NCI-H774 (cell line): ENCODE measurements at places on chromosomes 6 and 20.

DNA sequence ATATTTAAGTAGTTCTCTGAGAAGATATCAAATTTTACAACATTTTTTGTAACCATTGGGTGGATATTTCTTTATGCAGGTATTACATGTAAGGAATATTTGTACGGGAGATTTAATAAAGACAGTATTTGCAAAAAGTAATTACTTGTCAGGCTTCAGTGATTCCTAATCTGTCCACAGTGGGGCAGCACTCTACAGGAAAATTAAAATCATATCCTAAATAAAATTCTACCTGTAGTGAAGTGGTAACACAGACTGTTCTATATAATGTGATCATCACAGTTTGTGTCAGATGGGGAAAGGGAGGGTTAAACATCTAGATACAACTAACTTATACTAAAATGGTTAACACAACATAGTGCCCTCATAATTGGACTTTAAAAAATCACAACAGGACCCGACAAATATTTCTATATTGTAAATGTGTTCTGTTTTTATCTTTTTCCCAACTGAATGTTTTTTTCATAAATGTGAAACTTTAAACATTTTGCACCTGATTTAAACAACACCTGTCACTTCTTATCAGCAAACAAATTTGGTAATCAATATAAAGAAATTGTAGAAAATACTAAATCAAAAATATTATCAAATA is 145.6 kb upstream of the MANEA start:
- DNase-seq: peak; percentile 56

DNA sequence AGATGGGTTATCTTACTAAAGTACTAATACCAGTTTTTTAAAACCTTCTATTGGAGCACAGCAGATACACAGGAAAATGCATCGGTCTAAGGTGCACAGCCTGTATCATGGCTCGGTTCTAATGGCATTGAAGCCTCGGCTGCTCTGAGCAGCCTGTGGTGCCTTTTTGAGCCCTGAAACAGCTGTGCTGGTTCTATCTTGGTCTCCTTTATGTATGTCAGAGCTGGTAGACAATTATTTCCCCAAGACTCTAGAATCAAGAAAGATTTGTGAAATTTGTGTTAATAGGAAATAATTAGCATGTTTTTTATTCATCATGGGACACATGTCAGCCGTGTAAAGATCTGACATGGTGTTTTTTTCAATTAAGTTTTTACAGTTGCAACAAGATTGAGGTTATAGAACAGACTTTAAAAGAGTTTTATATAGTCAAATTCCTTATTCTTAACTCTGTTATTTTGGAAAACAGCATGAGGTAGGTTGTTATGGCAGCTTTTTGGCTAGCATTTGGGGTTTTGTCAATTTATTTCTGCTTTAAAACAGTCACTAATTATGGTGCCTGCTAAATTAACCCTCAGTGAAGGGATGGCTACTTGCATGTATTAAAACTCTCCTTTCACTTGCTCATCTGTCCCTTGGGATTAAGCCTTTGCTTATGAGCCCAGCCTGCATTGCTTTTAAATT is 40.3 kb upstream of the C20orf144 start:
- DNase-seq: no peak

DNA sequence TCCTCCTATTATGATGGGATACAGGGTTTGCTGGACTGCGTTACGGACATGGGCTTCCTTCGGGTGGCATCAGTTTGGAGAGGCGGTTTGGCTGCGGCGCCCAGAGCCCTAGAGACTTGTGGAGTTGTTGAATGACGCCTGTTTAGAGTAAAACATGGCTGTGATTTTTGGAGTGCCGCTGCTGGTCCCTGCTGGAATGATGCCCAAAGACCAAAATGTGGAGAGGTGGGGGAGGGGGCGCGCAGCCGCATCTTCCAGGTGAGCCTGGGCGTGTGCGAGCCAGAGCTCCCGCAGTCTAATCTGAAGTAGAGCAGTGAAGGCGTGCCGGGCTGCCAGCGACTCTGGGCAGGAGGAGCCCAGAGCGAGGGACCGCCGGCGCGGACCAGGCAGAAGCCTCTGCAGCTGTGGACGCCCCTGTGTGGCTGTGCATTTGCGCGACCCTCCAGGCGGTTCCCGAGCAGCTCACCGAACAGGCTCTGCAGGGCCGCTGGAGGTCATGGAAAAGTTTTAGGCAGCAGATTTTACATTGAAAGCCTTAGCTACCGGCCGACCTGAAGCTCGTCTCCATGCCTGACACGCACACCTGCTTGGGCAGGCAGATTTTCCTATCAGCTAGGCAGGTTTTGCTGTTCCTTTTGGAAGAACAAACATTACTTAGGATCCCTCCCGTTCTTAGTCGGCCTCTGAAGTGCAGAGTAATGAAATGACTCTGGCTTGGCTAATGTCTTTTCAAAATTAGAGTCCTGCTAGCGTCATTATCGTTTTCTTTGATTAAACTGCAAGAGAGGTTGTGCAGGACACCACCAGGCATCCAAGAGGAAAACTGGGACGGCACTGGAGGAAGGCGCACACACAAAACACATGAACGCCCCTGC is 298.2 kb downstream of the PHACTR1 start:
- DNase-seq: no peak

GRCh38 chr6:1403851-1404712 is 14.7 kb downstream of the FOXF2 start:
- DNase-seq: no peak

- no peak for DNase-seq
Observed at GRCh38 chr6:47722194-47722593, 23.8 kb downstream of the ADGRF4 start.

DNA sequence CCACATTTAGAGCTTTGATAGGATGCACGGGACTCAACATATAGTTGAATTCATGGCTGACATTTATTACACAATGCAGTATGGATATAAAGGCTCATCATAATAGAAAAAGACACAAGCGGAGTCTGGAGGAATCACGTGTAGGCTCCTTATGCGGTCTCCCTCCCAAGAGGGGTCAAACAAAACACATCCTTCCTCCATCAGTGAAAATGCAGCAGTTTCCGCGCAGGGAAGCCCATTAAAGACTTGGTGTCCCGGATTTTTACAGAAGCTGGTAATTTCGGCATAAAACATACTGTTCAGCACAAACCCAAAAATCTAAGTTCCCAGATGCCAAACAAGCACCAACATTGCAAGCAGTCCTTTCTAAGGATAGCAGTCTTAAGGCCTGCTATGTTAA is 1.1 kb downstream of the USP45 start:
- no peak for DNase-seq

DNA sequence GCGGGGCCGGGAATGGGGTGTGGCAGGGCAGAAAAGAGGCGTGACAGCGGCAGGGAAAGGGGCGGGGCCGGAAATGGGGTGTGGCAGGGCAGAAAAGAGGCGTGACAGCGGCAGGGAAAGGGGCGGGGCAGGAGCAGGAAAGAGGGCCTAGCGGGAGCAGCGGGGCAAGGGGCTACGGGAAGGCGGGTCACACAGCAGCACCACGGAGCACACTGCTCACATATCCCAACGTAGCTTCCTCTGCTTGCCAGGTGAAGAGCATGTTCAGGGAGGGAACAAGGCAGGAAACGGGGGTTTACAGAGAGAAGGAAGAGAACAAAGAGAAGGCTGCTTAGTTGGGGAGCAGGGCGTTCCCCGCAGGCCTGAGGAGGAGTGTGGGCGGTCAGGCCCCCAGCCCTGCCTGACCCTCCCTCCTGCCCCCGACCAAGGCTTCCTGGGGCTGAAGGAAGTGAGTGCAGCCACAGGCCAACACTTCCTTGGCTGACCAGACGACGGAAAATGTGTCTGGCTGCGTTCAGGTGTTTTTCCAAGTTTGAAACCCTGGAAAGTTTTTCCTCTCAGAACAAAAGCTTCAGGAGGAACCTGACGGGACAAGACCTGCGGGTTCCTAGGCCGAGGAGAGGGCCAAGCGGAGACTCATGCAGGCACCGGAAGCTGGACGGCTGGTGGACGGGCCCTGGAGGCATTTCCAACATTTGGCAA is 13.8 kb downstream of the UCKL1 start:
- no peak for DNase-seq

- no peak for DNase-seq
Observed at GRCh38 chr20:10558635-10559187, 115.1 kb downstream of the JAG1 start.

DNA sequence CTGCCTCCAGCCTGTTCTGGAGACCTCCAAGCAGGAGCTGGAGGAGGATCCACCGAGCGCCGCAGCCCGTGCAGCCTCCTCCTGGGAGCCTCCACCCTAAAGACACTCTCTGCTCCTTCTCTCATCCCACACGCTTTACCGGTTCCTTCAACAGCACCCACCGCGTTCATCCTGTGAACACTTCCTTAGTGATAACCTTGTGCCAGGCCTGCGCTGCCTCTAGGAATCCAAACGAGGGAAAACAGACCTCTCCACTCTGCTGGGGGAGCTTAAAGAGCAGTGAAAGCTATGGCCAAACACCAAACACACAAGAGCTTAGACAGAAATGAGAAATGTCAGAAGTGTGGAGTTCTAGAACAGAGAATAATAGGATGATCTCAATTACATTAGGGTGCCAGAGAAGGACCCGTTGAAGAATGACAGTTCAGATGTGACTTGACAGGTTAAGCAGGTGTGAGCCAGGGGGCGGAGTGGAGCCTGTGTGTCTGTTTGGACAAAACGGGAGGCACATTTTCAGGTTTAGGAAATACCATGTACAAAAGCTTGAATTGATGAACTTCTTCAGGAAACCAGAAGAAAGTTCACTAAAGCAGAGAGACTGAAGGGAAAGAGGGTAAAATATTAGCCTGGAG is 28.5 kb upstream of the HLA-DRB5 start:
- DNase-seq: no peak

GRCh38 chr20:17836303-17836861 is 132.2 kb downstream of the SNX5 start:
- no peak for DNase-seq

- DNase-seq: no peak
Observed at GRCh38 chr20:3071266-3071609, 182 bp upstream of the OXT start.

DNA sequence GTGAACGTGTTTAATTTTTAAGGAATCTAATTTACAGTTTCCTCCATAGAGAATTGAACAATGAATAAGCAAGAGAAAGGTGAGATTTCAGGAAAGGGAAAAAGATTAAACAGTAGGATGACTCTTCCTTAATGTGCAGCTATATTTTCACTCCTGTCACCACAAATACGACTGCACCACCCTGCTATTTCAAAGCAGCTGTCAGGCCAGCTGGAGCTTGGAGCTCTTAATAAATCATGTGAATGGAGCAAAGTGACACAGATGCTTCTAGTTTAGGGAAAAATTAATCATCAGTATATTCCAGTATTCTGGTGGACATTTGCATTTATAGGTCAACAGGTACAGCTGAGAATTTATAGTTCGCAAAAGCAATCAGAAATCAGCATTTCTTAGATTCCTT is 56.5 kb upstream of the PKIB start:
- peak; percentile 40 for DNase-seq

- DNase-seq: no peak
Observed at GRCh38 chr20:19964289-19965265, 52.6 kb upstream of the NAA20 start.

DNA sequence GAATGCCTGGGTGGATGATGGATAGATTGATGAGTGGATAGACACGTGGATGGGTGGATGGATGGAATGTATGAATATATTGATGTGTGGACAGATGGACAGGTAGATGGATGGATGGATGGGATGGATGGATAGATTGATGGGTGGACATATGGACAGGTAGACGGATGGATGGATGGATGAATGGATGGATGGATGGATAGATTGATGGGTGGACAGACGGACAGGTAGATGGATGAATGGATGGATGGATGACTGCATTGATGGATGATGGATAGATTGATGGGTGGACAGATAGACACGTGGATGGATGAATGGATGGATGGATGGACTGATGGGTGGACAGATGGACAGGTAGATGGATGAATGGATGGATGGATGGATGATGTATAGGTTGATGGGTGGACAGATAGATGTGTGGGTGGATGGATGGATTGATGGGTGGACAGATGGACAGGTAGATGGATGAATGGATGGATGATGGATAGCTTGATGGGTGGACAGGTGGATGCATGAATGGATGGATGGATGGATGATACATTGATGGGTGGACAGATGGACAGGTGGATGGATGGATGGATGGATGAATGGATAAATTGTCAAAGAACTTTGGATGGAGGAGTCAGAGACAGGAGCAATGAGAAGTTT is 171.4 kb upstream of the AFDN start:
- DNase-seq: no peak

- no peak for DNase-seq
Observed at GRCh38 chr6:31355583-31355948, 1.4 kb downstream of the HLA-B start.

- no peak for DNase-seq
Observed at GRCh38 chr6:33894438-33894837, 90.6 kb upstream of the MLN start.

GRCh38 chr6:139708337-139709199 is 334.1 kb upstream of the CITED2 start:
- no peak for DNase-seq

GRCh38 chr6:135953818-135954217 is 102.3 kb downstream of the PDE7B start:
- DNase-seq: no peak

GRCh38 chr6:89834884-89835792 is 5.5 kb downstream of the CASP8AP2 start:
- no peak for DNase-seq

DNA sequence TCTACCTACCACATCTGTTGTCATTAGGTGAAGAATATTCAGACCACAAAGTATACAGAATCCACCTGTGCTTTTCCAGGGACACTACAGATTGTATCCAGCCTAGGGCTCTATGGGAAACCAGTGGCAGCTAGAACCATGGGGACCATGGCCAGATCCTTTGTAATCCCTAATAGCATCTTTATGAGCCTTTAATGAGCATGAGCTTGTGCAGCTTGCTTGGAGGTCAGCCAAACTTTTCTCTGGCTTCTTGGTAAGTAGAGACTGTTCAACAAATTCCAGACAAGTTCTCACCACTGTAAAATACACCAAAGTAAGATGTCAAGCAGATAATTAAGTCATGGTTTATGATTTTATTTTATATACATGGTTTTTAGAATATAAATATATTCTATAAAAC is 301.6 kb upstream of the ADGRB3 start:
- DNase-seq: no peak

- peak; percentile 28 for DNase-seq
Observed at GRCh38 chr6:116411284-116411623, 40.5 kb downstream of the DSE start.

DNA sequence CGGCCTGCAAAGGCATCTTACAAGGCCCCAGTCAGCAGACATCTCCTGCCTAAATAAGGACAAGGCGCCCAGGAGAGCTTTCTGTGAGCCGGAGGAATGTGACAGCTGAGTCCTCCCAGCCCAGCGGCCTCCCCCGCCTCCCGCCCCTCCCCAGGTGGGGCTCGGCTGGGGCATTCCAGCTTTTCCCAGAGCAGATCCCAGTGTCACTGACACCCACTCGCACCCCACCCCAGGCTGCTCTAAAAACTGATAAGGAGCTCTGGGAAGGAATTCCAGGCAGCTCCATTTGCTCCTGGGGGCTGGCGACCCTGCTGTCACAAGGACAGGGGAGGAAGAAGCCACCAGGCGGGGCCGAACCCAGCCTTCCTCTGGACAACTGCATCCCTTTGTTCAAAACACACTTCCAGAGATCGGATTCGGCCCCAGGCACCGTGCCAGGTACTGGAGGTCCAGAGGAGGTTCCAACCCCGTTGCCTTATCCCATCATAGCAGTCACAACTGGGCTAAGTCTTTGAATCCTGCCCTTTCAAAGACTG is 49.7 kb downstream of the JPH2 start:
- DNase-seq: no peak
